ENCODE measurements at places on chromosomes 16 and 17.
A peak's percentile ranks its signal among the peaks of the same experiment; 100 is the strongest.

GRCh38 chr17:49703557-49704277 lies 4.0 kb downstream of the SLC35B1 start:
- DNase-seq: no peak
- H3K27ac ChIP-seq: no peak overlapping the region
- no peak overlapping the region for H3K4me3 ChIP-seq

- H3K4me3 ChIP-seq: no peak overlapping the region
- H3K27ac ChIP-seq: no peak overlapping the region
- H3K4me1 ChIP-seq: no peaks in the 10 kb centered on the region
- DNase-seq: no peak
- no peaks in the 10 kb centered on the region for H3K36me3 ChIP-seq
These were observed 212.2 kb downstream of the CA10 start for GRCh38 chr17:51946311-51946710.

DNA sequence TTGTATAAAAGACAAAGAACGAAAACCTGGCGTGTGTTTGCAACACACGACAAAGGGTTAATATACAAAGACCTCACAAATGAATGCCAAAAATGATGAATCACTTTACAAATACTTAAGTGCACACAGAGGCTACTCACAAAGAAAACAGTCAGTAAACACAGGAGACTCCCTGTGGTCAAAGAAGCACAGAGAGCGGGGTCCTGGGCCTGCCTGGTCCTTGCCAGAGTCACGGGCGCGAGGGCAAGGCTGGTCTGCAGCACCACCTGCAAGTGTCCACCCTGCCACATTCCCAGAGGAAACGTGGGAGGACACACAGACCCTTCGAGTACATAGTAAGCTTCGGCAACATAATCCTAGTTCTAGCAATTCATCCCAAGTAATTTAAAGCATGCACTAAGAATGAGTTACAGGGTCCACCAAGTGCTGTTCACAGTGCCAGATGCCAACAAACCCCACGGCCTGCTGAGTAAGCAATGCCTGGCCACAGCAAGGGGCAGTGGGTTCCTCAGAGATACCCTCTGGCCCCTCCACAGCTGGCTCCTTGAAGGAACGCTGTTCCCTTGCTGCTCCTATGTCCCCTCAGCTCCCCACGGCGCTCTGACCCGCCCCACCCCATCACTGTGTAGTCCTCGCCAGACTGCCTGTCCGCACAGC lies 24.6 kb upstream of the FAAP100 start:
- H3K36me3 ChIP-seq: peaks cover 42% of the 10 kb centered on the region
- H3K27ac ChIP-seq: no peak overlapping the region
- peaks cover 26% of the 10 kb centered on the region for H3K4me1 ChIP-seq
- H3K27me3 ChIP-seq: peaks cover 15% of the 10 kb centered on the region

DNA sequence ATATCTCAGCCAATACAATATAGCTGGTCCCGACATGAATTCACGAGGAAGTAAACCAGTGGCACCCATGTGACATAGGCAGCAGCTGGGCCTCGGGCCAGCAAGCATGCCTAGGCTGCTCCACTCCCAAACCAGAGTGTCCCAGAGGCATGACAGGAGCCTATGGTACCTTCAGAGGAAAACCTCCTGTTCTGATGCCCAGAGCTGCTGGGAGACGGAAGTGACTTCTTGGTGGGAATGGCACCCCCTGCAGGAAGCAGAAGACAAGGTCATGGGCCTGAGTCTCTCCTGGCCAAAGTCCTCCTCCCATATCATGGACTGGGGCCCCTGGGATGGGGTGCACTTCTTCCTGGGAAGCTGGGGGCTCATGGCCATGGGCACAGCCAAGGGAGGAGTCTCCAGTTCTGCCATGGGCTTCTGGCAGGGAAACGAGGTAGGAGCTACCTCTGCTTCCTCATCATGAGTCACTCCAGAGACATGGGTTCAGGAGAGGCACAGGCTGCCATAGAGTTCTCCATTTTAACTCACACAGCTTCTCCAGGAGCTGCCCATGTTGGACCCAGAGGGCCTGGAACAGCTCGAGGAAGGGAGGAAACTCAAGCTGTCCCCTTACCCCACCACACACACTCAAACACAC lies 13.4 kb downstream of the FBF1 start:
- no peak overlapping the region for H3K4me3 ChIP-seq
- H3K4me1 ChIP-seq: no peaks in the 10 kb centered on the region
- peaks cover 7% of the 10 kb centered on the region for H3K36me3 ChIP-seq
- H3K27me3 ChIP-seq: no peaks in the 10 kb centered on the region

DNA sequence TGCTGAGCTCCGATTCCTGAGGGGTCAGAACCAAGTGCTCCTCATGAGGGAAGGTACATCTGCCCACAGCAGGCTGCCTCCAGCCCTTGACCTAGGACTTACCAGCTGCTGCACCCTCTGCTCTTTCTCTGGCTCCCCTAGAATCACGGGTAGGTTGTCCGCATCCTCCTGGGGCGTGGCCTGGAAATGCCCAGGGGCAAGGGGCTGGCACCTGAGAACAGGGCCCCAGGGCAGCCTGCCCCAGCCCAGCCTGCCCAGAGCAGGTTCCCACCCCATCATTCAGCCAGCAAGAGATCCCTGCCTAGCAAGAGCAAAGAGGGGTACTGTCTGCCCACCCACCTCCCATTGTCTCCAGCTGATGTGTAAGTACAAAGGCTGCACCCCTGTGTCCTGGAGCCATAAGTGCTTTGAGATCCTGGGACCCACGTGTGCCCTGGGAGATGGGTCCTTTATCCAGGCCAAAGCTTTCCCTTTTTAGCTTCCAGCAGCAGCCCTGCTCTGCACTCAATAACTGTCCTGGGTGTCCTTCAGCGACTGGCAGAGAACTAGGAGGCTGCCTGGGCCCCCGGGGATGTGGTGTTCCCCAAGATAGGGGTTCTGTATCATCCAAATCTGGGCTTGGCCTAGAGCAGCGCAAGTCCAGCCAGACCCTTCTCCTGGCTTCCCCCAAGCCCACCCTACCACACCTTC lies 5.1 kb downstream of the TSPOAP1 start:
- peak overlapping the region; percentile 82 for H3K27ac ChIP-seq
- H3K27me3 ChIP-seq: no peaks in the 10 kb centered on the region
- H3K4me3 ChIP-seq: peak overlapping the region; percentile 70
- H3K36me3 ChIP-seq: peaks cover 5% of the 10 kb centered on the region
- DNase-seq: no peak

DNA sequence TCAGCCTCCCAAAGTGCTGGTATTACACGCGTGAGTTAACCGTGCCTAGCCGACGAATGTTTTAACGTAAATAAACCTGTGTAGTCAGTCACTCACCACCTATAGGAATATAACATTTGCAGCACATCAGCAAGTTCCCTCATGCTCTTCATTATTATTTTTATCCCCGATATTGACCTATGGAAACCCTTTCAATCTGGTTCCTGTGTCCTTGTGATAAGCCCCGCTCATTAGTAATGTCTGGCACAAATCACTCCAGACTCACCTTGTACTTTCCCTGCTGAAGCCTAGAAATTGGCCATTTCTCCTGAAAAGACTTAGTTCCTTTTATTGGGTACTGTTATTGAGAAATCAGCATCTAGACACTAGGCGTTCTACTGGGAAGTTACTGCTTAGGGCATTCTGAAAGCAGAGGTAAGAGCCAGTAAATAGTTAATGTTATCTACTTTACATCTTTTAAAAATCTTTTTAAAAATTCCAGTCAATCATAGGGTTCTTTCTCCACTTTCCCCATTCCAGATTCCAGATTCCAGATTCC lies 1.5 kb upstream of the PHKG2 start:
- no peaks in the 10 kb centered on the region for H3K27me3 ChIP-seq
- no peak for DNase-seq
- H3K4me3 ChIP-seq: no peak overlapping the region
- H3K4me1 ChIP-seq: peaks cover 13% of the 10 kb centered on the region
- no peak overlapping the region for H3K27ac ChIP-seq
- H3K36me3 ChIP-seq: peaks cover 25% of the 10 kb centered on the region

GRCh38 chr16:89031715-89032659 lies 55.0 kb upstream of the CBFA2T3 start:
- no peak overlapping the region for H3K4me3 ChIP-seq
- H3K36me3 ChIP-seq: no peaks in the 10 kb centered on the region
- H3K27me3 ChIP-seq: peaks cover 47% of the 10 kb centered on the region
- H3K4me1 ChIP-seq: no peaks in the 10 kb centered on the region
- H3K27ac ChIP-seq: no peak overlapping the region

DNA sequence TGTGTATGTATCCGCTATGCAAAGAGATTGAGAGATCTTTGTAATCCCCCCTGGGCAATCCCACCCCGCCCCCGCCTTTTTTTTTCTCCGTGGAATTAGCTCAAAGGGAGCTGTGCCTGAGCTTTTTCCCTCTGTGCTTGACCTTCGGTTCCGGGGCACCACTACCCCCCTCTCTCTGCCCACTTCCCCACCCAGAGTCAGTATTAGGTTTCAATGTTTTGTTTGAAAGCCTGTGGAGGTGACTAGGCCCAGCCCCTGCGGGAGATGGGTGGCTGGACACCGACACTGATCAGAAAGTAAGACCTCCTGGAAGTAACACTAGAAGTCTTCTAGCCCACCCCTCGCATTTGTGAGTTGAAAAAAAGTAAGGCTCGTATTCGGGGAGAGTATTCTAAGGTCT lies 7.0 kb downstream of the CBLN1 start:
- no peak for DNase-seq
- no peak overlapping the region for H3K27ac ChIP-seq
- no peaks in the 10 kb centered on the region for H3K36me3 ChIP-seq
- H3K4me3 ChIP-seq: no peak overlapping the region

DNA sequence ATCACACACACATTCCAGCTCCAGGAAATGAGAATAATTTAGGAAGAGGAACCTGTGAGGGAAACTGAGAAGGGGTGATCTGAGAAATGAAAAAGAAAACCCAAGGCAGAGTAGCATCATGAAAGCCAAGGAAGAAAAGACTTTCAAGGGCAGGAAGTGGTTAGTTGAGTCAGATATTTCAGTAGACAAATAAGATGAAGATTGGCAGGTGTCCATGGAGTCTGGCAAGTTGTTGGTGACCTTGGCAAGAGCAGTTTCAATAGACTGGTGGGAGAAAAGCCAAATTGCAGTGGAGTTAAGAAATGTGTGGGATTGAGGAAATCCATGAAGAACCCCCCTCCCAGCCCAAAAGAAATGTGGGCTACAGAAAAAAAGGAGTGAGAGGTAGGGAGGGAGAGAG lies 10.7 kb downstream of the GNAO1 start:
- no peak for DNase-seq
- no peak overlapping the region for H3K27ac ChIP-seq
- no peaks in the 10 kb centered on the region for H3K36me3 ChIP-seq

GRCh38 chr17:511001-511698 lies 158.5 kb upstream of the RPH3AL start:
- peak overlapping the region; percentile 59 for H3K27ac ChIP-seq
- H3K36me3 ChIP-seq: peaks cover 12% of the 10 kb centered on the region
- no peaks in the 10 kb centered on the region for H3K27me3 ChIP-seq
- DNase-seq: no peak

- H3K36me3 ChIP-seq: no peaks in the 10 kb centered on the region
- H3K4me1 ChIP-seq: peaks cover 12% of the 10 kb centered on the region
- H3K4me3 ChIP-seq: no peak overlapping the region
- peaks cover 11% of the 10 kb centered on the region for H3K27me3 ChIP-seq
- DNase-seq: no peak
- no peak overlapping the region for H3K27ac ChIP-seq
These were observed 4.3 kb upstream of the STAT5A start for GRCh38 chr17:42284024-42284369.

DNA sequence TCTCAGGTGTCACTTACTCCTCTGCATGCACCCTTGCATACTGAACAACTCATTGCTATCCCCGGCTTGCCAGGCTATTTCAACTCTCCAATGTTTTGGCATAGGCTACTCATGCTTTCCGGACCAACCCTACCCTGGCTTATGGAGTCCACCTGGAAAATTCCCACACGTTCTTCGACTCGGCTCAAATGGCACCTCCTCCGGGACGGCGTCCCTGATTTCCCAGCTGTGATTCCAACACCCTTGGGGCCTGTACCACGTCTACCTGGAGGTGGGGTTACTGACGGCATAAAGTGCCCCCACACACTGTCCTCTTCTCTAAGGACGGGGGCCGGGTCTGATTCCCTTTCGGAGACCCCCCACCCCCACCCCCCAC lies 498 bp downstream of the SMYD4 start:
- DNase-seq: no peak
- peak overlapping the region; percentile 55 for H3K27ac ChIP-seq
- H3K4me3 ChIP-seq: peak overlapping the region; percentile 86

DNA sequence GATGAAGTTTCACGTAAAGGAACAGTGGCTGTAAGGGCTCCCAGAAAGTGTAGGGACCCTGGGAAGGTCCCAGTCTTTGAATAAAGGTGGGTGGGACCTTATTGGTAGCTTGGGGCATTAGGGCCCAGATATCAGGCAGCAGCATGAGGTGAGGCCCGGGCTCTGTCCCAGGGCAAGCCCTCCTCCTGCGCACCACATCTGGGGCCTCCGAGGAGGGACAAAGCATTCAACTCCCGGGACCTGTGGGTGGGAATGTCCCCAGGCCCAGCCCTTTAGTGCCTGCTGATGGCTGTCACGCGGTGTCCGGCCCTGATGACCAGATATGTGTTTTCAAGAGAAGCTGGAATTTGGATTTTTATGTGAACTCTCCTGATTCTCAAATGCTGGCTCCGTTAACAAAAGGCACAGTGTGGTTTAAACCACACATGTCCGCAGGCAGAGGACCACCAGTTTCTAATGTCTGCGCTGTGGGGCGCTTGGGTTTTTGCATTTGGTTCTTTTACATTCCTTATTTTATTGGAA lies 30.4 kb downstream of the RAI1 start:
- H3K4me3 ChIP-seq: no peak overlapping the region
- H3K4me1 ChIP-seq: peaks cover 76% of the 10 kb centered on the region
- peak overlapping the region; percentile 95 for H3K27ac ChIP-seq
- no peaks in the 10 kb centered on the region for H3K27me3 ChIP-seq

DNA sequence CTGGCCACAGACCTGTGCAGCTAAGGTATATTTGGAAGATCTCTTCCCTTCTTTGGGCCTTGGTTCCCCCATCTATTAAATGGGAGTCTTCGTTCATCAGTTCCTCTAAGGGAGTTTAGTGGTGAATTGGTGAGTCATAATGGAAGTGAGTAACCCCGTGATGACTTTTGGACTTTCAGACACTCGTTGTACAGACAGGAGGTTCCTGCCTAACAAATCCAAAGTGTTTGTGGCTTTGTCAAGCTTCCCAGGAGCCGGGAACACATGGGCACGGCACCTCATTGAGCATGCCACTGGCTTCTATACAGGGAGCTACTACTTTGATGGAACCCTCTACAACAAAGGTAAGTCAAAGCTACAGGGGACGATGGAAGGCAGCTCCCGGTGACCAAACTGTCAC lies 40.4 kb downstream of the WSCD1 start:
- H3K4me3 ChIP-seq: no peak overlapping the region
- H3K4me1 ChIP-seq: no peaks in the 10 kb centered on the region
- H3K27ac ChIP-seq: no peak overlapping the region
- no peak for DNase-seq
- no peaks in the 10 kb centered on the region for H3K36me3 ChIP-seq

DNA sequence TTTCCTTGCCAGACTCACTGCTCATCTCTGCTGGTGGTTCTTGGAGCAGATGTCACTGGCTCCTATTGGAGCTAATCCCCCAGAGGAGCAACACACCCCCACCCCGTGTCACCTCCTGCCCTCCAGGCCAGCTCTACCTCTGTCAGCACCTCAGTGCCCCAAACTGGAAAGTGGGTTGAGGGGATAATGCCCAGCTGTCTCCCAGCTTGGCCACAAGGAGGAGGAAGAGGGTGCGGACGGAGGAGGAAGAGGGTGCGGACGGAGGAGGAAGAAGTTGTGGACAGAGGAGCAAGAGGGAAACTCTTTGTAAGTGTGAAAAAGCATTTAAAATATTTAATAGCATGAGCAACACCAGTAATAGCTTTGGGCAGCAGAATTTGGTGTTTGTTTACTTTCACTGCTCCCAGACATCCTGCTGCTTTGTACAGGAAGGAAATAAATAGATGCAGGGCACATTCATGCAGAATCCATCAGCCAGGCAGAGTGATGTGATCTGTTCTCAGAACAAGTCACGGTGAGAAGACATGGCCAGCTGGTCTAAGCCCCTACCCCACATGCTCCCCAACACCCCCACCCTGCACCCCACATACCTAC lies 82.5 kb downstream of the C17orf67 start:
- peaks cover 7% of the 10 kb centered on the region for H3K4me1 ChIP-seq
- H3K4me3 ChIP-seq: no peak overlapping the region
- H3K27me3 ChIP-seq: peaks cover 2% of the 10 kb centered on the region
- no peaks in the 10 kb centered on the region for H3K36me3 ChIP-seq

Measured in mesothelial cell of epicardium (in vitro differentiated cells).